ENCODE measurements at places on chromosomes 11 and 22. TPM values are rescaled to one million over a fixed set of nuclear protein-coding genes. Genes with fewer than 3 reads are reported as not detected.

- H3K4me3 ChIP-seq, result no peak overlapping the region
- no peak overlapping the region for H3K27ac ChIP-seq
- no peaks in the 10 kb centered on the region for H3K27me3 ChIP-seq
- no peak for DNase-seq
- H3K36me3 ChIP-seq, result peaks cover 17% of the 10 kb centered on the region
These were observed 350.8 kb downstream of the TBC1D22A start for GRCh38 chr22:47112994-47113852.

GRCh38 chr11:27874998-27875830 is 175.0 kb upstream of the BDNF start:
- H3K27me3 ChIP-seq, result no peaks in the 10 kb centered on the region
- H3K4me3 ChIP-seq, result no peak overlapping the region
- no peak overlapping the region for H3K27ac ChIP-seq

DNA sequence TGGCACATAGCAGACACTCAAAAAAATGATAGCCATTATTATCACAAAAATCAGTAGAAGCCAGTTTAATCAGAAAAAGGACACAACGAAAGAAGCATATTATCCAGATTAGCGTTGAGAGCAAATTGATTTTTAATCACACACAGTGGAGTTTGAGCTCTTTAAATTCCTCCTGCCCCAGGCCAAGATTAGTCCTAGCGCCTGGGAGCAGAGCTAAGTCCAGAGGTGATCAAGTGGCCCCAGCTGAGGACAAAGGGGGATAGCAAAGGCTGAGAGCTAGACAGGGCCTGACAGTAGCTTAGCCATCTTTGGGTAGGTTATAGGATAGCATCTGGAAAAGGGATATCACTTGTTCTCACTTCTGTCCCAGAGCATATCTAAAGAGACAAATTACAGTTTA is 133.6 kb downstream of the NXPE2 start:
- no peak for DNase-seq
- H3K27me3 ChIP-seq, result peaks cover under 1% of the 10 kb centered on the region
- H3K4me3 ChIP-seq, result no peak overlapping the region

DNA sequence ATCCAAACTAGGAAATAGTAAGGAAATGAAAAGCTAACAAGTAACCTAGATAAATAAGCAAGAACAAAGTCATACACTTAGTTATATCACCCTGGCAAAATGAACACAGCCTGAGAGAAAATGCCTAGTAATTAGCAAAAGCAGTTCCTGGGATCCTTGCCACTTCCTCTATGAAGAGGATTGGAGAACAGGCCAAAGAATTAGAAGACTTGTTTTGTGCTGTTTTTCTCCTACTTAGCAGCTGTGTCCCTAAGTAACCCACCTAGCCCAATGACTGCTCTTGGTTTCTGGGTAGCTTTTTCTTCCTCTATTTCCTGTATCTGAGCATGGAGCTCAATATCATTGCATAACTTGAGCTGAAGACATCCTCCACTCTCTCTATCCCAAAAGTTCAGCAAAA is 713.9 kb downstream of the ETS1 start:
- H3K27me3 ChIP-seq, result no peaks in the 10 kb centered on the region
- no peak for DNase-seq
- no peak overlapping the region for H3K4me3 ChIP-seq
- H3K36me3 ChIP-seq, result no peaks in the 10 kb centered on the region

DNA sequence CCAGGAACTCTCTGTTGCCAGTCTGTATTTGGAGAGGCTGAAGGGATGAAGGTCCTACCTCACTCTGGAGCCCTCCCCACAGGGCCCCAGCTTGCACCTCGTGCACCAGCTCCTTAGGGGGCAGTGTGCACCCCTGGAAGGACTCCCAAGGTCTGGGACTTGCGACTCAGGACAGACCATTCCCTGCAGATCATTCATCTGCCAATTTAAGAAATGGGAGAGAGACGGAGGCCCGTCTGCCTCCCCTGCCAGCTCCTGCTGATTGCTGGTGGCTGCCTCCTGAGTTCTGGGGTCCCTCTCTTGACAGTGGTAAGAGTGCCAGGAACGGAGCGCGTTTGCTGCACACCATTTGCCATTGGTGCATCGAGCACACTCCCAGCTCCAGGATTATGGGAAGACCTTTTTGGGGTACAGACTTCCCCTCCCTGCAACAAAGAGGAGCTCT is 27.4 kb upstream of the MALAT1 start:
- peaks cover 44% of the 10 kb centered on the region for H3K4me1 ChIP-seq
- H3K36me3 ChIP-seq, result no peaks in the 10 kb centered on the region
- peak; percentile 85 for DNase-seq
- H3K27me3 ChIP-seq, result no peaks in the 10 kb centered on the region

- H3K4me3 ChIP-seq, result no peak overlapping the region
- H3K27ac ChIP-seq, result peak overlapping the region; percentile 8
- no peak for DNase-seq
- peaks cover 48% of the 10 kb centered on the region for H3K4me1 ChIP-seq
- no peaks in the 10 kb centered on the region for H3K36me3 ChIP-seq
These were observed 13.3 kb downstream of the RBFOX2 start for GRCh38 chr22:36015155-36015810.

Gene C11orf52
- total RNA-seq, result 14.6 TPM

All from lower lobe of right lung (tissue), 2 donors.